ENCODE measurements at places on chromosomes 1 and 21. TPM values are rescaled to one million over a fixed set of nuclear protein-coding genes. Genes with fewer than 3 reads are reported as not detected.
A peak's percentile ranks its signal among the peaks of the same experiment; 100 is the strongest.

Gene LYPD8
- 1.7 TPM for total RNA-seq

DNA sequence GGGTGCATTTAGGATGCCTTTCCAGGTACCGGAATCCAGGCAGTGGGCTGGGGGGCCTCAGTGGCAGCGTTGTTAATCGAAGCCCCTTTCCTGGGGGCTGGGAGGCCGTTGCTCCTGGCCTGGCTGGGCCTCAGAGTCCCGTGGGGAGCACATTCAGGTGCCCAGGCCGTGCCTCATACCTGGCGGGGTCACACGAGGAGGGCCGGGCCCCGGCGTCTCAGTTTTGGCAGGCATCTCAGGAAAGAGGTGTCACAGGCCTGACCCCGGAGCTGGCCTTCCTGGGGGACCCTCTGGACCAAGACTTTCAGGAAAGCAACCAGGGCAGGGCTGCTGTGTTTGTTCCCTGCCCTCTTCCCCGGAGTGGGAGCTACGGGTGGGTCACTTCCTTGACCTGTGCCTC is 4.1 kb downstream of the NBL1 start:
- no peak for DNase-seq

- DNase-seq: no peak
Measured at GRCh38 chr1:17948594-17948993, 159.0 kb upstream of the IGSF21 start.

DNA sequence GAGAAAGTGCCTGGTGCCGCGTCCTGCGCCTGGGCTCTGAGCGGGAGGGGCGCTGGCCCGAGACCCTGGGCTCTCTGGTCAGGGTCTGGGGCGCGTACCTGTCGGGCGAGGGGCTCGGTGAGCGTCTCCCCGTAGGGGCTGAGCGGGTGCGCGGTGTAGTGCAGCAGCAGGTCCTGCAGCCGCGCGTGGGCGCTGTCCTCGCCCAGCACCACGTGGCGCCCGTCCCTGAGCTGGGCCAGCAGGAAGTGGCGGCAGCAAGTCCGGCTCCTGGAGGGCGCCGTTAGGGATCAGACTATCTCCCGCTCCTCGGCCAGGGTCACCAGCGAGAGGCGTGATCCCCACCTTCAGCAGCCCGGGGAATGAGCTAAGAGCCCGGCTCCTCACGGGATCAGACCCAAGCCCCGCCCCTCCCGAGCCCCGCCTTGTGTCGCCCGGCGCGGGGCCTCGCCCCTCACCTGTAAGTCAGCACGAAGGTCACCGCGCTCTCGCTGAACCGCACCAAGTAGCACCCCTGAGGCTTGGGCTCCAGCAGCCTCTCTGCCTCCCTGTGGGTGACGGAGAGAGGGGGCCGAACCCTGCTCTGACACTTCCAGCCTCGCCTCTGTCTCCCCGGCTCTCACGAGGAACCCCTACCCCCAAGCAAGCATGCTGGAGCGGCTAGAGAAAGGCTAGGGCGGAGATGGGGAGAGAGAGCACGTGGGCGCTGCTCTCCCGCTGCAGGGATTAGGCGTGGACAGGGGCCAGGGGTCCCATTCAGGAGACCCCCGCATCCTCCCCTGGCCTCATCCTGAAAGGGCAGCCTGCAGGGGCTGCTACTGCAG is 2.7 kb downstream of the SH2D2A start:
- no peak for DNase-seq

- no peak for DNase-seq
Measured at GRCh38 chr1:48371598-48371997, 100.4 kb downstream of the SPATA6 start.

Gene ANKRD34A
- total RNA-seq: 1.2 TPM

GRCh38 chr1:21586846-21587601 is 77.8 kb downstream of the ALPL start:
- peak; percentile 85 for DNase-seq

DNA sequence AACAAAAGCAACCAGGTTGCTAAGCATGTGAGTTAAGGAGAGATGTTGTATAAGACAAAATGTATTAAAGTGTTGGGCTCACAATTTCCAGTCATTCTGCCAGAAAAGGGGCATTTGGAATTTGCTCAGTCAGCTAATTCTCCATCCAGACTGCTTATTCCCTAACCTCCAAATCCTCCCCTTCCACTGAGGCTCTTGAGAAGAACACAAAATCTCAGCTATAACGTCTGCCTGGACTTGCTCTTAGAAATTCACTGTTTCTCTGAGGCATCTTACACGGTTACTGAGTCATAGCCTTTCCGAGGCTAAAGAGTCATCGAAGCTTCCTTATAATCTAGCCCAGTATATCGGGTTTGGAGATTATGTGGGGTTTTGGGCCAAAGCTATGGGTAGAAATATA is 548.2 kb upstream of the ADGRL4 start:
- DNase-seq: peak; percentile 29
